ENCODE measurements at places on chromosomes 2 and 18. TPM values are rescaled to one million over a fixed set of nuclear protein-coding genes. Genes with fewer than 3 reads are reported as not detected.

TBC1D8 gene
- total RNA-seq, result 232 TPM

SPATA3 gene
- not detected for total RNA-seq

DNA sequence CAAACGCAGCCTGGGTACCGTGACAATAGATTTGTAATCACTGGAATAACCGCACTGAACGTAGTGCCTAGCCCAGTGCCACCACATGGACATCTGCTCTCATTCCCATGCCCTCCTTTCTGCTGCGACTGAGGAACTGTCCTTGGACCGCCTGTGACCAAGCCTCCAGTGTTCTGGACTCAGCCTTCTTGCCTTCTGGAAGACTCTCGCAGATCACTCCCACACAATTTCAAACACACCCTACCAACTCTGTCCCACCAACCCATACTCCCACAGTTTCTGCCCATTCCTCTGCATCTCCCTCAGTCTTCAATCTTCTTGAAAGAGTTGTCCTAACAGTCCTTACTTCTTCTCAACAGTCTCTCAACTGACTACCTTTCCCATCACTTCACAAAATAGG is 2.1 kb downstream of the RNF149 start:
- no peaks in the 10 kb centered on the region for H3K27me3 ChIP-seq
- H3K36me3 ChIP-seq, result no peaks in the 10 kb centered on the region
- peak overlapping the region; percentile 92 for H3K27ac ChIP-seq
- DNase-seq, result no peak
- peaks cover 61% of the 10 kb centered on the region for H3K4me1 ChIP-seq
- H3K4me3 ChIP-seq, result peak overlapping the region; percentile 92

DNA sequence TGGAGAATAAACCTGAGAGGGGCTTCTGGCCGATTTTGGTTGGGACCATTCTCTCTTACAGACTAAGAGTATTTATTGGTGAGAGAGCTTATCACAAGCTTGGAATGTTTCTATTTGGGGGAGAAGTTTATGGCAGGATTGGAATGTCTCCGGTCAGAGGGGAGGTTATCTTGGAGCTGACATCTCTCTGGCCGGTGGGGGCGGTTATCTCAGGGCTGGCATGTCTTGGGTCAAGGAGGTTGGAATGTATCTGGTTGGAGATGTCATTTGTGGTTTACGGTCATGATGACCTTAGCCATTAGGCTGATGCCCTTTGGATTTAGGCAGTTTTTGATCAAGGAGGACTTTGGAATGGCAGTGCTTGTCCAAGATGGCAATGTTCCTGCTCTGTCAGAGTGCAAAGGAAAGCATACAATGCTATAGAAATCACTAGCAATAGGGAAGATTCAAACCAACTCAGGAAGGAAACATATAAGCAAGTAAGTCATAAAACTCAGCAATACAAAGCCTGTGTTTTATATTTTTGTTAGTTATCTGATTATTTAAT is 362.4 kb upstream of the LRATD1 start:
- no peaks in the 10 kb centered on the region for H3K36me3 ChIP-seq
- DNase-seq, result no peak
- H3K4me1 ChIP-seq, result no peaks in the 10 kb centered on the region
- no peaks in the 10 kb centered on the region for H3K27me3 ChIP-seq
- H3K27ac ChIP-seq, result no peak overlapping the region

- peak overlapping the region; percentile 56 for H3K27ac ChIP-seq
- no peaks in the 10 kb centered on the region for H3K36me3 ChIP-seq
- no peak for DNase-seq
Measured at GRCh38 chr2:23283-23682, 23.0 kb downstream of the FAM110C start.

GRCh38 chr2:177548636-177549035 is 156.1 kb downstream of the AGPS start:
- no peak overlapping the region for H3K4me3 ChIP-seq
- H3K27ac ChIP-seq, result no peak overlapping the region
- no peak for DNase-seq
- peaks cover 5% of the 10 kb centered on the region for H3K4me1 ChIP-seq
- no peaks in the 10 kb centered on the region for H3K27me3 ChIP-seq

ERMN gene
- 0.14 TPM for total RNA-seq

GRCh38 chr2:97936199-97936598 is 59.5 kb downstream of the TMEM131 start:
- H3K4me1 ChIP-seq, result peaks cover 34% of the 10 kb centered on the region
- peak overlapping the region; percentile 44 for H3K27ac ChIP-seq
- no peaks in the 10 kb centered on the region for H3K36me3 ChIP-seq
- no peak overlapping the region for H3K4me3 ChIP-seq
- no peaks in the 10 kb centered on the region for H3K27me3 ChIP-seq

DNA sequence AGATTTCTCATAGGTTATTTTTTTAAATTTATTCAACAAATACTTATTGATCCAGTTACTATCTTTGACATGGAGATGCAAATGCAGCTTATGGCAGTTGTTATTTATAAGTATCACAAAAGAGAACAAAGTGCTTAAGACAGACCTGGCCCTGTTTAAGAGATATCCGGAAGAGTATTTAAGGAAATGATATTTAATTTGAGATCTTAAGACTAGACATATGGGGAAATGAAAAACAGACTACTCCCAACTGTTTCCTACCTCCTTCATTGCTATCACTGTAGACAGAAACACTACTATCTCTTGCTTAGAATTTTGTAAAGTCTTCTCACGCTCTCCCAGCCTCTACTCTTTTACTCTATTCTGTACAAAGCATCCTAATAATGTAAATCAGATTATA is 36.0 kb downstream of the RPRD1A start:
- H3K36me3 ChIP-seq, result peaks cover 26% of the 10 kb centered on the region
- no peaks in the 10 kb centered on the region for H3K4me1 ChIP-seq
- H3K27ac ChIP-seq, result no peak overlapping the region
- no peak for DNase-seq
- no peaks in the 10 kb centered on the region for H3K27me3 ChIP-seq

- DNase-seq, result peak; percentile 13
- H3K4me1 ChIP-seq, result peaks cover 7% of the 10 kb centered on the region
- H3K36me3 ChIP-seq, result no peaks in the 10 kb centered on the region
- peaks cover 25% of the 10 kb centered on the region for H3K27me3 ChIP-seq
Measured at GRCh38 chr18:76524900-76525698, 30.1 kb upstream of the ZNF516 start.

DNA sequence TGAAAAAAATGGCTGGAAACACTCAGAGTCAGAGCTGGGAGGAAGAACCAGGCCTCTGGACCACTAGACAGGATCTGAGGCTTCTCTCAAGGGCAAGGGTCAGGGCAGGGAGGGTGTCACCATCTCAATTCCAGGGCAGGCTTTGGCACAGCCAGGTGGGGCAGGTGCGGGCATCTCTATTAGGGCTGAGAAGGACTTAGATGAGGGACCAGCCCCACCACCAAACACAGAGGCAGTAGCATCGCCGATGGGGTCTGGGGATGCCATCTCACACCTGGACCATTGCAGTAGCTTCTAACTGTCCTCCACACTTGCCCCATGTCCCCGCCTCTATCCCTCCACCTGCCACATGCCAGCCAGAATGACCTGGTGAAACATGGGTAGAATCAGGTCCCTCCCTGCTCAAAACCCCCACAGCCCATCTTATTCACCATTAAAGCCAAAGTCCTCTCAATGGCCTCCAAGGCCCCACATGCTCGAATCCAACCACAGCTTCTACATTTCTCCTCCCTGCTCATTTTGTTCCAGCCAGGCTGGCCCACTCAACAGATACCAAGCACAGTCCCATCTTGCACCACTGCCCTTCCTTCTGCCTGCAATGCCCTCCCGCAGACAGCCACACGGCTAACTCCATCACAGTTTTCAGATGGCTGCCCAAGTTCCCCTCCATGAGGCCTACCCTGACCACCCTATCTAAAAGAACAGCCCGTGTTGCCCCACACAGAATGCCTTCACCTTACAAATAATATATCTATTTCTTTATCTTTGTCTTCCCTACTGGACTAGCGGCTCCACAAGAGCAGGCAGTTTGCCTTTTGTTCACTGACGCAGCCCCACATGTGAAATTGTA is 177.4 kb downstream of the SMAD2 start:
- H3K36me3 ChIP-seq, result no peaks in the 10 kb centered on the region
- H3K4me1 ChIP-seq, result peaks cover 3% of the 10 kb centered on the region
- DNase-seq, result no peak
- H3K27me3 ChIP-seq, result peaks cover 5% of the 10 kb centered on the region
- H3K27ac ChIP-seq, result no peak overlapping the region

DNA sequence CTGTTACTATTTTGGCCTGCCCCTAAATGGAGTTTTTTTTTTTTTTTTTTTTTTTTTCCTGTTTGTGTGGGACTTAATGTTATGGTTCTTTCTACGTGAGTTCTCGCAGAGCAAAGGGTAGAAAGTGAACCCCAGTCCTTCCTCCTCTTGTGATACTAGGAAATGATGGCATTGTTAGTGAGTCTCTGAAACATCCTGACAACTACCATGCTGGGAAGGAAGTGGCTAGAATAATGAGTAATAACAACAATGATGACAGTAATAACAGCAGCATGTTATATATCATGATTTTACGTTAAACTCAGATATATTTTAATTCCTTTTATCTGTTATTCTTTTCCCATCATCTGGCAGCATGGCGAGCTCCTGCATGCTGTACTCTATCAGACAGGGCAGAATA is 216.2 kb upstream of the LINC00305 start:
- no peaks in the 10 kb centered on the region for H3K27me3 ChIP-seq
- no peak overlapping the region for H3K27ac ChIP-seq
- H3K36me3 ChIP-seq, result no peaks in the 10 kb centered on the region
- no peak overlapping the region for H3K4me3 ChIP-seq
- H3K4me1 ChIP-seq, result no peaks in the 10 kb centered on the region
- no peak for DNase-seq

- DNase-seq, result no peak
- no peak overlapping the region for H3K4me3 ChIP-seq
- H3K27me3 ChIP-seq, result no peaks in the 10 kb centered on the region
- no peaks in the 10 kb centered on the region for H3K36me3 ChIP-seq
Measured at GRCh38 chr2:68236103-68236734, 16.1 kb downstream of the PPP3R1 start.

CNOT11 gene
- 48.4 TPM for total RNA-seq

DNA sequence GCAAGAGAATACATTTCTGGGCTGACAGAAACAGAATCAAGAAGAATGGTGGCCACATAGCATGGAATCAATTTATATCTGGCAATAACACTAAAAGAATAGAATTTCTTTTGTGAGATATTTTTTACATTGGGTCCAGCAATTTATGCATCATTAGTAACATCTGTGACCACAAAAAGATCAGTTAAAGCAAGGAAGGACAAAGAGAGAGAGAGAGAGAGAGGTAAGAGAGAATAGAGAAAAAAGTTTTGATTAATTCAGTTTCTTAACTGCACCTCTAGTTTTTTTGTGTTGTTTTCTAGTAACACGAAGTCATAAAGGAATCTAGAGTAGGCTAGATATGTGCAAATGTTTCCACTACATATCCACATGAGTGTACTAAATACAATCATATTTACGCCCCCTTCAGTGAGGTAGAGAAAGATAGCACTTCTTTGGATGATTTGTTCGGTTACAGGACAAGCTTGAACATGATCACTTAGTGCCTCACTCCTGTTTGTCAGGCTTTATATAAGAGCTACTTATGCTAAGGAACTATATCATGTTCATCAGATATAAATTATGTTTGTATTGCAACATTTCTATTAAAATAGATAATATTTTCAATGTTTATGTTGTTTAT is 247.4 kb upstream of the COL3A1 start:
- H3K4me1 ChIP-seq, result no peaks in the 10 kb centered on the region
- H3K4me3 ChIP-seq, result no peak overlapping the region
- H3K27ac ChIP-seq, result no peak overlapping the region
